ENCODE measurements at places on chromosomes 1 and 21.

- DNase-seq: no peak
These were observed 9.1 kb downstream of the SYTL1 start for GRCh38 chr1:27350663-27351540.

DNA sequence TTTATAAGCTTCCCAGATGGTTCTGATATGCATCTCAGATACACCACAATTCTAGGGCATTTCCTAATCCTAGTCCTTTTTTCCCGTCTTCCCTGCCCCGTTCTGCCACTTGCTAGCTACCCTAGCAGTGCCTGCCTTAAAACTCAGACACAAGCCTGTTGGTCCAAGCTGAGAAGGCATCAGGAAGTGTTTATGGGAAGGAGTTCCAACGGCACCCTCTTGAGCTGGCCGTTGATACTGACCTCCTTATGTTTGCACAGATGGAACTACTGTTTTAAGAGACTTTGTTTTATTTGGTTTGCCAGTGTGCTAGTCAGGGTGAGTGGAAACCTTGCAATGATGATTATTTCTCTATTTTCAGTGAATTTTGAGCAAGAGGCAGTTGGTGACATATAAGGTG lies 67.2 kb downstream of the UCK2 start:
- no peak for DNase-seq

- no peak for DNase-seq
These were observed 39.7 kb downstream of the PROX1 start for GRCh38 chr1:214027498-214027897.

GRCh38 chr1:245991266-245991665 lies 515.8 kb downstream of the SMYD3 start:
- DNase-seq: no peak

GRCh38 chr1:11026052-11026451 lies 13.6 kb downstream of the TARDBP start:
- DNase-seq: no peak

- no peak for DNase-seq
These were observed 728.4 kb upstream of the ADAMTS5 start for GRCh38 chr21:27695246-27695645.

DNA sequence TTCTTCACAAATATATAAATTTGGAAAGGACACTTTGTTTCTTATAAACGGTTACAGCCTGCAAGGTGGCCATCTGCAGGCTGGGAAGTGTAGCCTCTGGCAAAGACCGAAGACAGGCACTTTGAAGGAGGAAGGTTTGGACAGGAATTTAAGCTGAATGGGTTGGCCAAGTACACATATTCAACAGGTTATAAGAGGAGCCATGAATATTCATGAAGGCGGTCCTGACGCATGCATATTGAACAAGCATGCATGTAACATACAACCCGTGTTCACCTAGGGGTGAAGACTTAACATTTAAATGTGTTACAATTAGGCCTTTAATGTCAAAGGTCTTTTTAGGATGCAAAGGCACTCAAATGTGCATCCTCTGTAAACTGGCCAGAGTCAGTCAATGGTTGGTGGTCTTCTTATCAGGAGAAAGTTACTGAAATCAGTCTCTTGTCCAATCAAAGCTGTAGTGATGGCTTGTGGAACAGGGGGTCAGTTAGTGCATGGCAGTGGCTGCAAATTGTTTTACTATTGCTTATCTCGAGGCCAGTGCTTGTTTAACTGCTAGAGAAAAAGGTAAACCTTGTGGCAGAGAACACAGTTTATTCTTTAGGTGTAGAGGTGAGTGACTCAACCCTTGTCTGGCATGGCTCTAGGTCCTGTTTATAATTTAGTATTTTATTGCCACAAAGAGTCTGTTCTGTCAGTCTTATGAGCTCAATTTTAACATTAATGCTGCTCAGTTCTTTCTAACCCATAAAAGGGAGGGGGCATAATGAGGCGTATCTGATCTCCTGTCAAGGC lies 70.3 kb upstream of the F3 start:
- DNase-seq: no peak

GRCh38 chr1:164813776-164814175 lies 254.8 kb downstream of the PBX1 start:
- DNase-seq: no peak

GRCh38 chr21:44018813-44019567 lies 6.9 kb downstream of the TRAPPC10 start:
- no peak for DNase-seq

GRCh38 chr1:110780600-110781484 lies 92.1 kb upstream of the CD53 start:
- peak; percentile 53 for DNase-seq

DNA sequence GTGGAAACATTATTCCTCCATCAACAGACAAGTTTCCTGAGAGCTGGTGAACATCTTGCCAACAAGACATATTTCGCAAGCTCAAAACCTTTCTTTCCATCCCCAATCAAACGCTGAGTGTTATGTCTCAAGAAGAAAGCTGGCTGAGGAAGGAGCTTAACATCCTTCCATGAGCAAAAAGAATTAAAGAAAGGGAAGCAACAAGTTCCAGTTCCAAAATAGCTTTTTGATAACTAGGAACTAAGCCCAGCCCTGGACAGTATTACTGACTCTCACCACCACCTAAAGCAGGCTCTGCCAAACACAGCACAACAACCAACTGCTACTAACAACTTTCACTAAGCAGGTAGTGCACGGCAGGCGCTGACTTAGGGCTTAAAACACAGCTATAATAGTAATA lies 50.2 kb downstream of the CAPZB start:
- DNase-seq: no peak

GRCh38 chr1:72324451-72324850 lies 42.1 kb upstream of the NEGR1 start:
- DNase-seq: no peak

GRCh38 chr1:21899267-21899810 lies 37.8 kb downstream of the HSPG2 start:
- no peak for DNase-seq

- DNase-seq: no peak
These were observed 28.5 kb upstream of the KCNE2 start for GRCh38 chr21:34335316-34335715.

DNA sequence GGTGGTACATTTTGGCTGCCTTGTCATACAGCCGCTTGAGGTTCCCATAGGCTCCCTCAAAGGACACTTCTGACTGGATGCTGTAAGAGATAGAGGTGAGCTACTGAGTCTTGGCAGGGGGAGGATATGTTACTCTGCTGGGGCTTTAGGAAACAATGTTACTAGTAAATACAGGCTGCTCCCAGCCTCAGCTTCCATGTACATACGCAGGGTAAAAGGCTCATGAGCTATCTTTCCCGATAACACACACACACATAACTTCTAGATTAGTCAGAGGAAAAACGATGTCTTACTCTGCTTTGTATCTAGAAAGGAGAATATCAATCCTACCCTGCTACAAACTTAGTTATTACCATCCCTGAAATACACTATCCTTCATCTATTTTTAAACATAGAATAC lies 14.3 kb downstream of the SMG5 start:
- DNase-seq: no peak

DNA sequence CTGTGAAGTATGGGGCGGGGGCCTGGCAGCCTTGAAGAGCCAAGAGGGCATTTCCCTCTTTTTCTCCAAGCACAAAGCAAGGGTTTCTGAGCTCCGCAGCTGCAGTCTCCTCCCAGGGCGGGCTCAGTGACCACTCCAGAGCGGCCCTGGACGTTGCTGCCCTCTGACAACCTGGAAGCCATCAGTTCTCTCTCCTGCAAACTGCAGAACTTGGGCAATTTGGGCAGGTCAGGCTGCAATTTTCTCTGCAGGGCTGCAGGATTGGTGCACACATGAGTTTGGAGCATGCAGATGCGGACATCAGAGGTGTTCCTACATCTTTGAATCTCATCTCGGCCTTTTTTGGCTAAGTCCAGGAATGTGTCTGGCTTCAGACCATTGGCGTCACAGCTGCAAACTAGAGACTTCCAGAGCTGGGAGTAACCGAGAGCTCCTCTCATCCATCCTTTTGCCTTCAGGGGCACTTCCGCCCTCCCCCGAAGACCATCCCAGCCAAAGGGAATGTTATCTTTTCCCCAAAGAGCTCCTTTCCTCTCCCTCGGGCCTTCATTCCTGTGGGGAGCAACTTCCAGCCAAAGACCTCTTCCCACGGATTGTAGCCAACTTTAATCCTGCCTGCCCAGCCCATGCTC lies 139.6 kb upstream of the WNT4 start:
- DNase-seq: no peak

- DNase-seq: no peak
These were observed 322.8 kb downstream of the TTLL7 start for GRCh38 chr1:83676106-83676505.

GRCh38 chr1:172976222-172977041 lies 74.3 kb downstream of the TNFSF18 start:
- no peak for DNase-seq

DNA sequence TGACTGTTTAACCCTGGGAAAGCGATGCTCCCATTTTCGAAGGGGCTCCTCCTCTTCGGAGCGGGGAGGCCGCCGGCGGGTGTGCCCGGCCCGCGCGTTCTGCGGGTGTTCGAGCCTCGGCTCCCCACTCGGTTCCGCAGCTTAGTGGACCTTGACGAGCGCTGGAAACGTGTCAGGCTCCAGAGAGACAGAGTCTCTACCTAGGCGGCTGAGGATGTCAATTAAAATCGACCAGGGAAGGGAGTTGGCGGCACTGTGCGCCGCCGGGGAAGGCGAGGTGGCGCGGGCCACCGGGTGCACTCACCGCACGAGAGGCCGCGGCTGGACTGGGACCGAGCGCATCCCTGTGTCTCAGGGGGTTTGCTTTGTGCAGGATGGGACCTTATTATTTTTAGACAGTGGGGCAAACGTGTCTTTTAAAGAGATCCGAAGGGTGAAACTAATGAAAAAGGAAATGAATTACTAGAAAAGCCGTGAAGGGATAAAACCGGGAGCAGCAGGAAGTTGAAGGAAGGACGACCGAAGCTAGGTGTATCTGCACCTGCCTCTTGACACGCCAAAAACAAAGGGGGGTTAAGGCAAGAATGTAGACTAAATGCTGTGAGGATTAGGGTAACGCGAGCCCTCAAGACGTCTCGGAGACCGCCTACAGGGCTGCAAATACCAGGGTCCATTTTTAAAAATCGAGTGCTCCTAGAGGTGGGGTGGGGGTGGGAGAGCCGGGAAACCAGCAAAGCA lies 5.6 kb downstream of the LHX4 start:
- no peak for DNase-seq

GRCh38 chr21:15031790-15032357 lies 32.9 kb downstream of the NRIP1 start:
- no peak for DNase-seq

GRCh38 chr1:151165281-151165737 lies 393 bp downstream of the LYSMD1 start:
- DNase-seq: no peak

GRCh38 chr1:183291216-183291762 lies 105.2 kb downstream of the LAMC2 start:
- DNase-seq: no peak

GRCh38 chr1:173601588-173601987 lies 1.3 kb downstream of the SLC9C2 start:
- no peak for DNase-seq

GRCh38 chr1:181658581-181658980 lies 175.3 kb downstream of the CACNA1E start:
- no peak for DNase-seq

DNA sequence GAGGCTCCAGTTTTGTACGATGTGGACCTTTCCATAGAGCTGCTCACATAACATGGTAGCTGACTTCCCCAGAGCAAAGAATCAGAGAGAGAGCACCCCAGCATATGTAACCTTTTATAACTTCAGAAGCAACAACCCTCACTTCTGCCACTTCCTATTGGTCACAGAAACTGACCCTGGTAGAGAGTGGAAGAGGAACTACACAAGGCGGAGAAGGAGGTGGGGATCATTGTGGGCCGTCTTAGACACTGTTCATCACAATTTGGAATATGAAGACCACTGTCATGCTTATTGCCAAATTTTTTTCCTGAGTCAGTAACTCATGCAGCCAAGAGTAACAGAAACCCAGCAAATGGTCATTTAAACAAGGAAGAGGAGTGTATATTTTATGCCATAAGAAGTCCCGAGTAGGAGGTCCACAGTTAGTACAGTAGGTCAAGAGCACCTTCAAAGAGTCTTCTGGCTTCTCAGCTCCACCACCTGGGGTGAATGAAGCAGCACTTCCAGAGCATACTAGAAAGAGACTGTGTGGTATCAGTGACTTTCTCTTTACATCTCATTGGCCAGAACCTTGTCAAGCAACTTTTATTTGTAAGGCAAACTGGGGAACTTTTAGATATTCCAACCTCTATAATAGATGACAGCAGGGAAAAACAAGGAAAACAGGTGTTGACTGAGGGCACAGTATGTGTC lies 71.8 kb downstream of the ODF2L start:
- DNase-seq: no peak

- DNase-seq: no peak
These were observed 175.5 kb downstream of the CYYR1 start for GRCh38 chr21:26397545-26397944.

- DNase-seq: no peak
These were observed 89.0 kb upstream of the CD34 start for GRCh38 chr1:207999972-208000371.

DNA sequence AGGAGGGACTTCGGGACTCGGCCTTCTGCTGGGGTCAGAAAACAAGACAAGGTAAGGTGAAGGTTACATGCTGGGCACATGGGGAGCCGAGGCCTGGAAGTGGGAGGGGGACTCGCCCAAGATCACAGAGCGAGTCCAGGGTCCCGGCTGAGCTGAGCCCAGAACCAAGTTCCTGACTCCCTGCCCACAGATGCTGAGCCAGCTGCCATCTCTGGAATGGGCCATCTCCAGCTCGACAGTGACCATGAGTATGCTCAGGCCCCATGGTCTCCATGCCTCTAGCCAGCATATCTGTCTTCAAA lies 26.7 kb upstream of the EDN2 start:
- no peak for DNase-seq

- DNase-seq: no peak
These were observed 27.9 kb downstream of the LRRC8B start for GRCh38 chr1:89552471-89553081.

- no peak for DNase-seq
These were observed 567.6 kb downstream of the MRPL39 start for GRCh38 chr21:25039461-25040380.

DNA sequence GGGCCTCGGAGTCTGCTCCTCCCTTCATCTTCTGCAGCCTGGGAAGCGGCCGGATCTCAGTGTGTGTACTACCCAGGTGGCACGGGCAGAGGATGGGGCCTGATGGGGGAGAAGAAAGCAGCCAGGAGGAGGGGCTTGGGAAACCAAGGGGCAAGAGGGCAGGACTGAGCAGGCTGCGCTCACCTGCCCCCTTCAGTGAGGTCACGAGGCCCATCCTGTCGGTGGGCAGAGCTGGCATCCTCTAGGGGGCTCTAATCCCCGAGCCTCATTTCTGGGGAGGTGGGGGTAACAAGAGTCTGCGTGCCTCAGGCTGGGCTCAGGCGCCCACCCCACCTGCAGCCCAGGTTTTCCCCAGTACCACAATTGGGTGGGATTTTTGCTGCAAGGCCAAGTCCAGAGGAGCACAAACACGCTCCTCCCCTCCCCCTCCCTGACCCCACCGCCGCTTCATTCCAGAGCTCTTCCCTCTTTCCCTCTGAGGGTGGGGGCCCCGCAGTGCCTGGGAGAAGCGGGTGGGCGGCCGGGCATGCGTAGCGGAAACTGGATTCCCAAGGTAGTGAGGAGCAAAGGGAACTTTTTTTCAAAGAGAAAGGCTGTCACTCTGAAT lies 1.8 kb upstream of the WNT3A start:
- no peak for DNase-seq

All from activated naive CD4-positive, alpha-beta T cell (primary cell).